ENCODE measurements at places on chromosomes 5 and 9.

DNA sequence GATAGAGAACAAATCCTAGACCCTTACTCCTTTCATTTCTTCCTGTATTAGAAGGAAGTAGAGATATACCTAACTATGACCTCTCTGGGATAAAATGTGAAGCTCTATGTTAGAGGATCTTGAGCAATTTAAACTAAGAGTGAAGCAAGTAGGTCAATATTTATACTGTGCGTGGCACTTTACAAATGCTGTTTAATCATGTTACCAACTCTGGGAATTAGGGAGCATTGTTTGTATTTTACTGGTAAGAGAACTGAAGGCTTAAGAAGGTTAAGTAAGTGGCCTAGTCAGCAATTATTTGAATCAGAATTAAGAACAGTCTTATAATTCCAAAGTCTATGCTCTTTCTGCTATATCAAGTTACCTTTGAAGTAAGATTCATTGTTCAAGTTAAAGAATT lies 12.0 kb downstream of the TNC start:
- DNase-seq: no peak

- DNase-seq: no peak
These were observed 119.8 kb downstream of the RNF180 start for GRCh38 chr5:64285188-64286130.

DNA sequence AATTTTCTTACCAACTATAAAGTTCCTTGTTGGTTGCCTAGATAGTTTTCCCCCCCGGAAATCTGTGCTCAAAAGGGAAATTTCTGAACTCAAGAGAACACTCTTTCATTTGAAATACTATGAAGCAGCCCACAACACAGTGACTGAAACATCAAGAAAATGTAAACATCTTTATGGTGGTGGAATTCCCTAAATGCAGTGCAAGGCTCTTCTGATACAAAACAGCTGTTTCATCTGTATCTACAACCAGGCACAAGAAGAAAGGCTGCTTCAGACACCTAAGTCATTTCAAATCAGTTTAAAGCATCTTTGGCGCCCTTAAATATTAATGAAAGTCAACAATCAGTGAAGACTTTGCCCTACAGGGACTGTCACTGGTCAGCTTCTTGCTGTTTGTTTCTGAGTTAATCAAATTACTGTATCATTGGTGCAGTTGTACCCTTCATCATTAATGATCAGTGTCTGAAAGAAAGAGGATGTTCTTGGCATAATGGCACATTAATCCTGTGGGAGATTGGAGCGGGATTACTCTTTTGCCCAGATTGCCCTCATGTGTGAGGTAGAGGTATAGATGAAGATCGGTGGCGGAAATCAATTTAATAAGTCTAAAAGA lies 947.0 kb downstream of the NR2F1-AS1 start:
- DNase-seq: no peak

GRCh38 chr5:96329886-96330529 lies 103.0 kb downstream of the PCSK1 start:
- DNase-seq: no peak

GRCh38 chr5:114500756-114501155 lies 138.9 kb downstream of the KCNN2 start:
- no peak for DNase-seq

DNA sequence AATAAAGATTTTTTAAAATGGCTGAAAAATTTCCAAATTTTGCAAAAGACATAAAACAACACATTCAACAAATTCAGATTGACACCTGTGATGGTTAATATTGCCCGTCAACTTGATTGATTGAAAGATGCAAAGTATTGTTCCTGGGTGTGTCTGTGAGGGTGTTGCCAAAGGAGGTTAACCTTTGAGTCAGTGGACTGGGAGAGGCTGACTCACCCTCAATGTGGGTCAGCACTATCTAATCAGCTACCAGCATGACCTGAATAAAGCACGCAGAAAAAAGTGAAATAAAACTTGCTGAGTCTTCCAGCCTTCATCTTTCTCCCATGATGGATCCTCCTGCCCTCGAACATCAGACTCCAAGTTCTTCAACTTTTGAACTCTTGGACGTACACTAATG lies 868.0 kb upstream of the CTNND2 start:
- DNase-seq: no peak

DNA sequence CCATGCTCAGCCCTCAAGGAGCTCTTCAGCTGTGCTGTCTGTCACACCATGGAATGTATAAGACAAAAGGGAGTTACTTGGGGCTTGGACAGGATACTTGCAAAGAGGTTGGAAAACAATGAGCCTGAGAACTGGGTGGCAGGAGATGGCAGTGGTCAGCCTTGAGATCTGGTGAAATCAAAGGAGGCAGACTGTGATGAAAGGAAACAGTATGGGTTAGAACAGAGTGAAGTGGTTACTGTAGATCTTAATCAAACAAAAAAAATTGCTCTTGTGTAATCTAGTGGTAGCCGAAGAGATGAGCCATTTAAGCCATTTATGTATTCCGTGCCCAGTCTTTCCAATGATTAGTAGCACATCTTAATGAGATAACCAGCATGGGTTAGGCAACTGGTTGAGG lies 142.2 kb downstream of the SV2C start:
- DNase-seq: no peak

GRCh38 chr5:142107736-142108431 lies 695 bp upstream of the NDFIP1 start:
- DNase-seq: no peak

DNA sequence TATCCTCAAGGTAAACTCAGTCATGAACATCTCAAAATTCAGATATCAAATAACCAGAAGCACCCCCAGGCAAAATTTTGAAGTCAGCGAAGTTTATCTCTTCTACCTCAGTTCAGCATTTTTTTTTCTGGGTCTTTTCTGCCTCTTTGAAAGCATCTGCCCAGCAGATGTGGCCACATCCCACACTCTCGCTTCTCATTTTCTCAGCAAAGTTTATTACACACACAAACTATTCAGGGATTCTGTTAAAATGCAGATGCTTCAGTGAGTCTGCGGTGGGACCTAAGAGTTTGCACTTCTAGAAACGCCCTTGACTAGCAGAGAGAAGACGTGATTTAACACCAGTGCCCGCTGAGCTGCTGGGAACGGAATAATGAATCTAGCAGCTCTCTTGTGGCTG lies 19.3 kb downstream of the RASEF start:
- DNase-seq: no peak

- no peak for DNase-seq
These were observed 10.9 kb upstream of the RHOBTB3 start for GRCh38 chr5:95720094-95720786.

DNA sequence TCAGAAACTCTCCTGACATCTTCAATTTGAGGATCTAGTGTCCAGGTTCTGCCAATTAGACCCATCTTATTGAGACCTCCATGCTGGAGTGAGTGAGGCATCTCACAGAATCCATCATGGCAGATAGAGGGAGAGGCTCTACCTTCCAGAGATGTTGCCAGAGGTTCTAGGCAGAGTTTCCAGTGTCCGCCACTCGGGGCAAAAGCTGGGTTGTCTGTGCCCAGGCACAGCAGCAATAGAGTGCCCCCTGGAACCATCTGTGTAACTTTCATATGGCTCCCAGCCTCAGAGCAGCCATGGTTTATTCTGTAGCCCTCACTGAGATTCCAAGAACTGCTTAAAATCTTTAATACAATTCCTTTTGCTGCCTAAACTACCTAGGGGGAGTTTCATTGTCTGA lies 16.6 kb upstream of the CCDC112 start:
- no peak for DNase-seq

- DNase-seq: no peak
These were observed 53.3 kb downstream of the PLCXD3 start for GRCh38 chr5:41457094-41457493.

- no peak for DNase-seq
These were observed 7.9 kb upstream of the RNF145 start for GRCh38 chr5:159217236-159217635.

GRCh38 chr5:59264639-59265245 lies 628.8 kb downstream of the PDE4D start:
- no peak for DNase-seq

DNA sequence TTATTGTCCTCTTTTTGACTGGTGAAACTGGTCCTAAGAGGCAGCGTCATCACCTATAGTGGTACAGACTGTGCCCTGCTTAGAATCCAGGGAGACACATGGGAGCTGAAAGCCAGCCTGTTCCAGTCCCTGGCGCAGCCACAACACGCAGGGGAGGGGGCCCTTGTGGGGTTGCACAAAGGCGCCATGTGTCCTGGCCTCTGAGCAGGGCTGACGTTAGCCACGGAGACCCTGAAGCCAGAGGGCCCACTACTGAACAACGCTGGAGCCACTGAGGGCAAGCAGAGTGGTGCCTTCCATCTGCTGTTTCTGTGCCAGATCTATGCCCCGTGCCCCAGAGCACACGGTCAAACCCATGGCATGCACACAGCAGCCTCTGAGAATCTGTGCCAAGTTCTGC lies 147.3 kb downstream of the ACTL7B start:
- DNase-seq: no peak

GRCh38 chr9:137034709-137035506 lies 3.0 kb upstream of the FUT7 start:
- no peak for DNase-seq

DNA sequence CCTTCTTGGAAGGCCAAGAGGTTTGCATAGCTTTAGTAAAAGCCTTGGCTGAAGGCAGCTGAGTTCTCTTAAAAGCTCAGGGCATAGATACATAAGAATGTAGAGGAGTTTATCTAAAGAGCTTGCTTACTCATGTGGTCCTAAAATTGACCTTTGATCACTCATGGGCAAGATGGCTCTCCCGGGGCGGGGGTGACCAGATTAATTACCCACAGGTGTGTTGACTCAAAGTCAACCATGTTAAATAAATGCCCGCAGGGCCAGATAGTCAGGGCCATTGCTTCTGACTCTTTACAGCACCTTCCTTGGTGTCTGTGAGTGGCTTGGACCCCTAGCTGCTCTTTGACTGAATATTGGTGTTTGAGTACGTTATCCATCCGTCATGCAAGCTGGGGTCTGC lies 33.1 kb upstream of the GHR start:
- DNase-seq: no peak

- DNase-seq: no peak
These were observed 29.4 kb downstream of the IER5L start for GRCh38 chr9:129148463-129149204.

- no peak for DNase-seq
These were observed 5.4 kb upstream of the CSF2 start for GRCh38 chr5:132067941-132068808.

DNA sequence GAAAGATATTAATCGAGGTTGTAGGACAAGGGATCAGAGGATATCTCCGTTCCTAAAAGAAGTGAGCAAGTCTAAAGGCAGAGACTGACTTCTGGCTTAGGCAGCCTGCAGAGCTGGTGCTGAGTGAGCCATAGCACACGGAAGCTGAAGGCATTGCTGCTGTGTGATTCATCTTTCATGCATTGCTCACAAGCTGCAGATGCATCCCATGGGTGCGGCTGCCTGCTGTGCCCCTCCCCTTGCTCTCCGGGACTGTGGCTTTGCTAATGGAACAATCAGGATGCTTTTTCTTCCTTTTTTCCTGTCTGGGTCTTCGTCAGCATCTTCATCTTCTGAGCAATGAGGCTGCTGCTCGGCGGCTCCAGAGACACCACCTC lies 341.4 kb downstream of the DIRAS2 start:
- no peak for DNase-seq

DNA sequence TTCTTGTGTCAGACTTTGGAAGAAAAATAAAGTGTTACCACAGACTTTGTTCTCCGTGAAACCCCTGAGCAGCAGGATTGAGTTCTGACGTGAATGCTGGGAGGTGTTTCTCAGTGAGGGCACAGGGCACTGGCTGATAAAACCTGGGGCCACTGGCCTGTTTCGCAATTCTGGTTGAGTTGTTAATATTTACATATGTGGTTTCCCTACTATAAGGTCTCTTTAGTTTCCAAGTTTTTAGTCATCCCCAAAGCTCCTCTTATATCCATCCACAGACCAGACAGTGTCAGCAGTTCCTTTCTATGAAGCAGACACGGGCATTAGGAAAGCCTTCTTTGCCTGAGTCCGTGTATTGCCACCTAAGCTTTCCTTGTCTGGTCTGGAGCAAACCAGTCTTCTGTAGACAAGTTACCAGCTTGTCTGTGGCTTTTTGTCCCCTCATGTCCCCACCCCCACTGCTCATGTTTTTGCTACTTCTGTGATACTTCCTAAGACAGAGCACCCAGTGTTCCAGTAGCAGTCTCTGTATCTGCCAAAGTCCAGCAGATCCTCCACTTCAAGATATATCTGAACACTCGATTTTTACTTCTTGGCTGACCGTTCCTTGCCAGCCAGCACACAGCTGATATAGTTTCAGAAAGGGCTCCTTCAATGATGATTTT lies 42.0 kb downstream of the ACO1 start:
- no peak for DNase-seq
